ENCODE measurements at places on chromosomes 1 and 21.

GRCh38 chr1:39689635-39690034 lies 1.6 kb downstream of the HPCAL4 start:
- DNase-seq = no peak

GRCh38 chr1:28278763-28279162 lies 19.4 kb downstream of the SESN2 start:
- DNase-seq = no peak

GRCh38 chr1:78210175-78210574 lies 164.4 kb downstream of the GIPC2 start:
- no peak for DNase-seq

DNA sequence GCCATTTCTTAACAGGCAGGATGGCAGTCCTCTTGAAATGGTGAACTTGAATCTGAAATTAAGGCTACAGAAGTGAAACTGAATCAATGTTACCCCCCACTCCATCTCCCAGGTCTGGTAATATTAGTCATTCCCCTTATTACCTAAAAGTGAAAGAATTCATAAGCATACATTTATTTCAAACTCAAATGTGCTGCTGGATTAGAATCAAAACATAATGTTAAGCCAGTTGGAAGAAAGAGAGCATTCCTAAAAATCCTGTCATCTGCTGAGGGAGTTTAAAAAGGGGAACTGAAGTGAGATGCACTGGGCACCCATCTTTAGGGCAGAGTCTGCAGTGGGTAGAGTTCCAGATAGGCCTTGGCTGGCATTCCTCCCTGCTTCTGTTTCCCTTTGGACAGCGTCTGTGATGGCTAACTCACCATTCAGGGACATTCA lies 17.4 kb downstream of the KIAA0319L start:
- no peak for DNase-seq

- no peak for DNase-seq
Measured at GRCh38 chr1:61320575-61320974, 238.2 kb downstream of the NFIA start.

GRCh38 chr1:164613176-164613575 lies 54.2 kb downstream of the PBX1 start:
- DNase-seq = no peak

GRCh38 chr1:41537251-41537650 lies 52.8 kb upstream of the EDN2 start:
- no peak for DNase-seq

GRCh38 chr1:97572561-97572960 lies 348.3 kb downstream of the DPYD start:
- DNase-seq = no peak

DNA sequence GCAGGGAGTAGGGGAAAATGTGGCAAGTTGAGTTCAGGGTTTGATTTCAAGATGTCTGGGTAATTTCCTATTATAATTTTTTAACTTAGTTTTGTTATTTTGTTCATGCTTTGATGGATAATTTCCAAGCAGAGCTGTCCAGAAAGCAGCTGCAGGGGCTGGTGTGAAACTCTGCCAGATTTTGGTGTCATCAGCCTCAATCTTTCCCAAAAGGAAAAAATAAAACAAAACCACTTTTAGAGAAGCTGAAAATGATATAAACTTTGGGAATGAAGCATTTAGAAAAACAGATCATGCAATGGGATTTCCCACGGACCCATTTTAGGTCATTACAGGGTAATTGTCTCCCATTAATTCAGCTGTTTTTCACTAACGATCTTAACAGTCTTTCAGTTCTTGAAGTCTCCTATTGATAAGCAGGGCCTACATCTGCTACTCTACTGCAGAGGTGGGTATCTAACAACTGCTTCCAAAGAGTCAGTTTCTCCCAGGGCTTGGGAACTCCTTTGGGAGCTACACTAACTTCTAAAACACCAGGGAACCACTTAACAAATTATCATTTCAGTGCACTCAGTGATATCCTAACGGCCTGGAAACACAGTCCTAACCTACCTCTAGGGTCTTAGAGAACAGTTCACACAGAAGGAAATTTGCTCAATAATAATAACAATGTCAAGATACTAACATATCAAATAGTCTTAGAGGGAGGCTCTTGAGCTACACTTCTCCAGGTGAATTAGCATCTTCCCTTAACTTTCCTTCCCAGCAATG lies 12.3 kb downstream of the ZNF436 start:
- DNase-seq = no peak

DNA sequence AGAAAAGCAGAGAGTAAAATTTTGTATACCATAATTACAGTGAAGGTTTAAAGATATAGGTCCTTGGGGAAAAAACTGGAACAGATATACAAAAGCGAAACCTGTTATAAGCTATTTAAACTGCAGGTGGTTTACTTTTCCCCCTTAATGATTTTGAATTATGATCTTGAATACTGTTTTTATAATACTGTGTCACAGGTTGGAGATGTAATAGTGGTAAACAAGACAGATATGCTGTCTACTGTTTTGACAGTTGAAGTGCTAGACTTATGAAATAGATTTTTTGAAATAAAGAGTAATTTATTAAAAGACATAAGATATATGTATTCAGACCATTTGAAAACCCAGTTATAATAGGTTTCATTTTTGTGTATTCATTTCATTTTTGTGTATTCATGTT lies 129.4 kb downstream of the CD247 start:
- no peak for DNase-seq

DNA sequence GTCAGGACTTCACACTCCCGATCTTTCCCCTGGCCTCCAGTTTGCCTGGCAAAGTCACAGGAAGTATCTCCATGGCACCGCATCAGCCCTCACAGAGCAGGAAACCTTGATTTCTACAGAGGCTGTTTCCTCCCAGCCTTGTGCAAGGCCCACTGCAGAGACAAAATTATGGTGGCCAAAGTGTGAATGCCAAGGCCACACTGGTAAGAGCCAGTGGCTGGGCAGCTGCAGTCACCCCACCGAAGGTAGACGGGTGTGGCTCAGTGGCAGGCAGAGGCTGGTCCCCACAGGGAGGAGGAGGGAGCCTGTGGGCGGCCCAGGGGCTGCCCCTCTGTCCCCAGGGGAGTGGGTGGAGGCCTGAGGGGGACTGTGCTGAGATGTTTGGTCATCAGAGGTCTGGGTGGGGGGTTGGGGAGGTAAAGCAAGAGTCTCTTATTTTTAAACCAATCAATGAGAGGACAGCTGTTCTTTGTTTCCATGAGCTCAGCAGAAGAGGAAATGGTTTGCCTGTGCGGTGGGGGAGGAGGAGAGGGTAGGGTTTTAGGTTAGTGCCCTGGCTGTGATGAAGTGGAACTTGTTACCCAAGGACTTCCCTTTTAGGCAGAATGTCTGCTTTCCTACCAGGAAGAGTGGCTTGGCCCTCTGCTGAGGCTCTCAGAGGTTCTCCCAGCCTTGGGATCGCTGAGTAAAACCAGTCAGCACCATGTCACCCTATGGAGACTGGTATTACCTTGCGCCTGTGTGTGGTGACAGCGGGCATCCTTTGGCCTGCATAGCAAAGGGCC lies 18.0 kb upstream of the BTG2 start:
- DNase-seq = no peak

DNA sequence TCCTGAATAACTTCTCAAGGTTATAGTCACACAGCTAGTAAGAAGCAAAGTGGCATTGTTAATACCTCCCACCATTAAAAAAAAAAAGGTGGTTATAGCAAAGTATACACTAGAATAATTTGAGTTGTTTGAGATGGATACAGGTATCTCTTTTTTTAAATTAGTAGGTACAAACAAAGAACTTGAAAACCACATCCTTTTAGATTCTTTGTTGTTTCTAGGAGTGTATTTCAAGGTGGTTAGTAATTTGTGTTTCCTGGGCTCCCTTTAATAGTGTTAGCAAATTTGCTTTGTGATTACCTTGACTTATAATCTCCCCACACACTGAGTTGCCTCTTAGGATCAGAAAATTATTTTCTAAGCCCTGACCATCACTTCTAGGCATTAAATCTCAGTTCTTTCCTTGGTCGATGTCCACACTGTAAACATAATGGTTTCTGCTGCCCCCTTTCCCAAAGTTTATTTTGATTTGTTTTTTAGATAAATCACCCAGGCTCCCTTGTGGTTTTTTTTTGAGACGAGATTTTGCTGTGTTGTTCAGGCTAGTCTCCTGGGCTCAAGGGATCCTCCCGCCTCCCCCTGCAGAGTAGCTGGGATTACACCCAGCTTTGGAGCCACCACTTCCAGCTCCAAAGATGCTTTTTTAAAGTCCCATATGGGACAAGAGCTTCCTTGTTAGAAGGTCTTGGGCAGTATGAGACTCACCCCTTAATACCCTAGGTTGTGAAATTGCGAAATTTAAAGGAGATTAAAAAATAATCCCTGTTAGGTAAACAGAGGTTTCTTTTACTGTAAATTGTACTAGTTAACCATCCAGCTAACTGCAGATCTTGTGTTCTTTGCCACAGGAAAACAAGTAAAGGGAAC lies 6.2 kb downstream of the AKIRIN1 start:
- DNase-seq = no peak

GRCh38 chr21:26782747-26783146 lies 62.5 kb downstream of the ADAMTS1 start:
- DNase-seq = no peak

GRCh38 chr21:25171438-25171837 lies 435.8 kb downstream of the MRPL39 start:
- DNase-seq = no peak

DNA sequence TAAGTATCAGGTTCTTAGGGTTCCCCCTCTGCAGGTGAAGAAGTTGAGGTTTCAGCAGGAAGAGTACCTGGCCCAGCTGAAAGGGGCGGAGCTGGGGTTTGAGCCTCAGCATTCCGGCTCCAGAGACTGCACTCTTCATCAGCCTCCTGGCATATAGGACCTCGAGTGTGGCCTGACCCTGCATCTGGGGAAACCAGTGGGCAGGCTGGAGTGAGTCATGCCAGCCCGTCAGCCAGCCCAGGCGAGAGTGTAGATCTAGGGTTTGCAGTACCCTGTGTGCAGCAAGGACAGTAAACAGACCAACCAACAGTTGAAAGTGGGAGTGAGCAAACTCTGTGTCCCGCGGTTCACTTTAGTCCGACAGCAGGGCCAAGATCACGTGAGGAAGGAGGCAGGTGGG lies 14.1 kb downstream of the MFSD2A start:
- DNase-seq = no peak

DNA sequence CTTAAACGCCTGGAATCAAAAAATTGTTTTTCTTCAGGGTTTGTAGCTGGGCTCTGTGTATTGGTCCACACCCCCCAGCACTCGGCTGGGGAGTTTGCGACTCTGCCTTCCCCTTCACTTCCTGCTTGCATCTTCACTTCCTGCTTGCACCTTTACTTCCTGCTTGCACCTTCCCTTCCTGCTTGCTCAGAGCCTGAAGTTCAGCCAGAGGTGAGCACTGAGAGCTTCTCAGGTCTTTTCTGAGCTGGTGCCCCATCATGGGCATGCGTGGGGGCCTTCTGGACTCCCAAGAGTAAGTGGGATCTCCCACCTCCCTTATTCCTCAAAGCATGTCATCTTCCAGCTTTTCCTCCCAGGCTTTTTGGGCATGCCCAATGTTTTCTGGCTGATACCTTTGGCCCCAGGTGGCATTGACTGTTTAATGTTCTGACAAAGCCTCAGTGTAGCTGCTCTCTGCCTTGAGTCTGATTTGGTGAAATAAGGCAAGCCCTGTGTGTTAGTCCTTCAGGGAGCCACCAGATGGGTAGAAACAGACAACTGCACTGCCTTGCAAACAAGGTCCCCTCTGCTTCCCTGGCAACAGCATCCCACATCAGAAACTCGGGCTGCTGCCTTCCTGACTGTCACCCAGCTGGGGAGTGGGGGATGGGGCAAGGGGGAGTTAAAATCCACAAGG lies 3.5 kb downstream of the KRTAP10-2 start:
- no peak for DNase-seq

GRCh38 chr1:216904471-216904870 lies 181.2 kb upstream of the ESRRG start:
- no peak for DNase-seq

DNA sequence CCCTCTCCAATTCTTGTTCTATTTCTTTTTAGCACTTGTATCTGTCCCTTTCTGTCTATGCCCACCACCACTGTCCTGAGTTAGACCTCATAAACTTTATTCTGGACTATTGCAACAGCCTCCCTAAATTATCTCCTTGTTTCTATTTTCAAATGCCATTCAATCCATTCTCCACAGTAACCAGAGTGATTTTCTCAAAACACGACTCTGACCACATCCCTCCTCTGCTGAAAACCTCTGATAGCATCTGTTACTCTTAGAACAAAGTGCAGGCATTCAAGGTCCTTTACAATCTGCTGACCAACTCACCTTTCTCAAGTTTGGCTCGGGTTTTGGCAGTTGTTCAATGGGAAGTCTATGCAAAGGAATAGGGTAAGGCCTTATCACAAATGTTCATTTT lies 22.8 kb upstream of the GPX7 start:
- DNase-seq = no peak

DNA sequence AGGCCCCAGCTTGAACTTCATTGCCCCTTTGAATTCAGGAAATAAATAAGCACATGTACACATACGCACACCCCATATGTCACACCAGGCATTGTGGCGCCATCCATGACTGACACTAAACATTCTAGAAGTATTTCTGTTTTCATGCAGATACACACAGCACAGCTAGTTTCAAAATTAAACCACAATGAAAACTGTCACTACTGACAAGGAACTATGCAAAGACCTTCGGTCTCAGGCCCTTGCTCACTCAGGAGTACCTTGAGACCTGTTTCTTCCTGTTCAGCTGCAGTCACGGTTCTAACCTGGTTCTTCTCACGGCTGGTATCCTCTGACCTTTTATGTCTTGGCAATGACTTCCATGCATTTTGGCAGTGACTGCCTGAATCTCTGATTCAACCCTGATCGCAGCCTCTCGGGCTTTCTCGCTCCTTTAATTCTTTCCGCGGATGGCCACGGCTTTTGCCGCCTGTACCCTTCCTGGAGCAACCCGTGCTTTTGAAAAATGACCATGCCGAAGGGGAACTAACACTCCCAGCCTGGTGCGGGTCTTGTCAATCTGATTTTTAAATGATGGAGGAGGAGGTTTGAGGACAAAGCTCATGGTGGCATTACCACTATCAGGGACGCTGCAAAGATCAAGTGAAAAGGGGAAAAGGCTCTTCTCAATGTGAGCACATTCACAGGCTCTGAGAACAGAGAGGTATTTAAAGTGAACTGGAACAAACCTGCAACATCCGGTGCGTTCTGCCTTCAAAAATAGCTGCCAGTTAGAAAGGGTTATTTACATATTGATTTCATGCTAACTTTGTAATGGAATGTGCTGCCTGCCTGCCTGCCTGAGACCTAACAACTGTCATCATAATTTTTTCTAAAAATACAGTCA lies 384.6 kb downstream of the RRAGC start:
- DNase-seq = no peak

DNA sequence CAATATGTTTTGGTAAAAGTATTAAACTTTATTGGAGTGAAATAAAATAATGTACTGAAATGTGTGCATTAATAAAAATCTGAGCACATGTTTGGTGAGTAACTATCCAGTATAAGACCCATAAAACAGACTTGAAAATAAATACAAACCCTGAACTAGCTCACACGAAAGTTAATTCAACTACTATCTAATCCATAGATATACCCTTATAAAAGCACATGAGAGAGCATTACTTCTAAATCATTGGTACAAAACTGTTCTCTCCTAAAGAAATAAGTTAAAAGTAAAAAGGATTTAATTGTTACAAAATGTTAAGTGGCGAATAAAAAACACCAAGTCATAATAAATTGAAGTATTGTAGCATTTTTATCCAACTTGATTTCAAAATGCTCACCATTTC lies 295.6 kb downstream of the PTPRC start:
- DNase-seq = no peak

GRCh38 chr1:168485048-168485447 lies 58.7 kb downstream of the XCL2 start:
- DNase-seq = no peak

- no peak for DNase-seq
Measured at GRCh38 chr1:222416001-222416791, 131.7 kb downstream of the HHIPL2 start.

- no peak for DNase-seq
Measured at GRCh38 chr1:154186852-154187501, 4.9 kb downstream of the TPM3 start.

Data from amniotic stem cell (primary cell).